NCI-H1930 (cell line): ENCODE measurements at places on chromosomes 13 and 19.

DNA sequence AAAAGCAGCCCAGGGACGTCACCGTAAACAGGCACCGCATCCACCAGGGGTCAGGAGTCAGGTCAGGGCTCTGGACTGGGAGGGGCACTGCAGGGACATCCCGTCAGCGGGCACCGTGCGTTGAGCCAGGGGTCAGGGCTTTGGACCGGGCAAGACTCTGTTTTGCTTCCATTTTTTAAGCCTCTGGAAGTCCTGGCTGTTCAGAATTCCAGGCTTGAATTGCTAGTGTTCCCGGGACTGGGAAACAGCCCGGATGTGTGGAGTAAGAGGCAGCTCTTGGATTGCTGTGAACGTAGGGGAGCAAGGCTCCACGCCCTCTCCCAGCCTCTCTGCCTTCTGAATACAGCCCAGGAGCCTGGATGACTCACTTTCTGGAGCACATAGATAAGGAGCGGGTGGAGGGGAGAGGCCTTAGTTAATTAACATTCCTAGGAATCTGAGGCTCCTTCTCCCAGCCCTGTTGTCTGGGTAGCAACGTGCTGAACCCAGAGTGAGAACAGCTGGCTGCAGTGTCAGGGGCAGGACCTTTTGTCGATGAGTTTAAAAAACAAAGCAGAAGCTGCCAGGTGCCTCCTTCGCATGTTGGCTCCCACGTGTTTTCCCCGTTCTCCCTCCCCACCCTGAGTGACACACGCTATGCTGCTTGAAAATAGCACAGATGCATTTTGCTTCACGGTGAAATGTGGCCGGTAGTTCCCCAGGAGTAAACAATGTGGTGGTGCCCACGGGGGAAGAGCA is 21.9 kb downstream of the ATP11A start:
- no peak for DNase-seq

DNA sequence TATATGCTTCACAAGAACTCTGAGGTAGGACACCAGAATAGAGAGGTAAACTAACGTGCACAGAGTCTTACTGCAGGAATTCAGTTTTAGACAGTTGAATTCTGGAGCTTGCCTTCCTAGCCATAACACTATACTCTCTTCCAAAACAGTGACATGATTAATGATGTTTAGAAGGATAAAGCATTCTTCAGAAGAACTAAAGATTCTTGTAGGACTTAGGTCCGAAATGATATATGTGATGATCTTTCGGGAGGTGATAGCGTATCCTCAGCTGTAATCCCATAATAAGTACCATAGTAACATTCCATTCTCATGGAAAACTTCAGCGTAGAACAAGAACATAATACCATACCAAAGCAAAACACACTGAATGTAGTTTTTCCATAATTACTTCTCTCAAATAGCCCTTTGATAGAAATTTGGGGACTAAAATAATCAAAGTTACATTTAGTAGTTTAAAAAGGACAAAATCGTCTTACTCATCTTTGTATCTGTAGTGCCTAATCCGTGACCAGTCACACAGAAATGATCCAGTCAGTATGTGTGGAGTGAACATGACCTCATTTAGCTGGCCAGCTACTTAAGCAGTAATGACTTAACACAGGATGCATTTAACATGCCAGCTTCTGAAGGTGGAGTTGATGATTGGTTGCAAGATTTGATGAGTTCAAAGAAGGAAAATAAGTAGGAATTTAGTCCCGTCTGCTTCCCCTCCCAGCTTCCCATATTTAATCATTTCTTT is 38.4 kb downstream of the PIBF1 start:
- DNase-seq = no peak

DNA sequence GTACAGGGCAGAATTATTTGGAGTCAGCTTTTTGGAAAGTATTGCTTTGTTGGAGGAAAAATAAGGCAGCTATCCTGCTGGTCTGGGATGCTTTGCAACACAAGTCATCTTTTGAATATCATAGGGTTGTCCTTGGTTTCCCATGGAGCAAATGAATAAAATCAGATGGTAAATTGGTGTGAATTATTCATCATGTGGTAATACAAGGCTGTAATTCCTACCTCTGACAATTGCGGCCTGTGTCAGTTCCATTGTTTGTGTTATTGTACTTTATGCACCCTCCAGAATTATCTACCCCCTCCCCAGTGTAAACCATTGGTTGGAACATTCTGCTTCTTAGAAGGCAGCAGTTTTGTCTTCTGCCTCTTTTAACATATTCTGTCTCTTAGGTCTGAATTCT is 46.2 kb downstream of the RNASEH2B start:
- no peak for DNase-seq

DNA sequence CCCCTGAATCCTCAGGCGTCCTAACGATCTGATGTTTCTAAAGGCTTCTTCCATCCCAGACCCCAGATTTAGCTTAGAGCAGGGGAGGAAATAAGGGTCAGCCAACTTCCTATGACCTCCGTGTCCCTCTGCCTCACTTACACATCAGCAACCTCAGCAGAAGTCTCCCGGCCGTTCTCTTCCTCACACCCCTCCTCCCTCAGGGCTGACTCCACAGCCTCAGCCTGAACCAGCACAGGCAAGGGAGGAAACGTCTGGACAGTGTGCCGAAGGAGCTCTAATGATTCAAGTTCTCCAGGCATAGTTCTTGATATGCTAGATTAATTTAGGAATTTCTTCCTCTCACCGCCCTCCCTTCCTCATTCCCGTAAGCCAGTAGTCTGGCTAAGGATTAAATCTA is 121.4 kb downstream of the NUFIP1 start:
- DNase-seq = no peak

- DNase-seq = no peak
Observed at GRCh38 chr19:33906578-33907335, 110.1 kb downstream of the KCTD15 start.

- no peak for DNase-seq
Observed at GRCh38 chr13:77316430-77316829, 10.5 kb downstream of the MYCBP2 start.

GRCh38 chr13:32107474-32107873 is 75.9 kb downstream of the FRY start:
- no peak for DNase-seq

DNA sequence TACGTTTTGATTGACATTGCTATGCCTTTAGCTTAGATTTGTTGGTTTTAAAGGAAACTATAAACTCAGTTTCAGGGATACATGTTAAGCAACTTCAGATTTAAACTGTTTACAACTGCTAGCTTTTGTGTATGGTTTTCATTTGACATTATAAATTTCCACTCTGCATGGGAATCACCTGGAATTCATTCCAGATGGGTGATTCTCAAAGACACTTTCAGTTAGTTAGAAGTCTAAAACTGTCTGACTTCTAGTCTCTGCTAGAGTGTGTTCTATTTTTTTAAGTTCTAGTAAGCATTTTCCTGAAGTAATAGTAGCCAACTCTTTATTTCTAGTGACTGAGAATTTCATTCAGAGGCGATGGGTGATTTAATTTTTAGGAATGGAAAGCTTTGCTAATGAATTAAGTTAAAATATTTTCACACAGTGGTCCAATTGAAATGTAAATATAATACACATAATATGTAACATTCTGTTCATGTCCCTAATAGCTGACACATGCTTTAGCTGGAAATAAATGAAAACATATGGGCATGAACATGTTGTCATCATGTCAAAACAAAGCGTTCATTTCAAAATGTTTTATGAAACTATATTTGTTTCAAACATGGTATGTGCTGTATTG is 58.3 kb upstream of the CSNK1A1L start:
- no peak for DNase-seq

- no peak for DNase-seq
Observed at GRCh38 chr19:8057545-8058270, 5.1 kb downstream of the CCL25 start.

GRCh38 chr13:22298530-22298929 is 627.7 kb downstream of the FGF9 start:
- no peak for DNase-seq

GRCh38 chr19:52492994-52493470 is 34.4 kb upstream of the ZNF808 start:
- DNase-seq = no peak

- DNase-seq = no peak
Observed at GRCh38 chr19:12085074-12085818, 20.7 kb downstream of the ZNF844 start.

GRCh38 chr19:16070366-16070990 is 5.8 kb upstream of the TPM4 start:
- no peak for DNase-seq

GRCh38 chr13:67642657-67643056 is 412.5 kb upstream of the PCDH9 start:
- no peak for DNase-seq

DNA sequence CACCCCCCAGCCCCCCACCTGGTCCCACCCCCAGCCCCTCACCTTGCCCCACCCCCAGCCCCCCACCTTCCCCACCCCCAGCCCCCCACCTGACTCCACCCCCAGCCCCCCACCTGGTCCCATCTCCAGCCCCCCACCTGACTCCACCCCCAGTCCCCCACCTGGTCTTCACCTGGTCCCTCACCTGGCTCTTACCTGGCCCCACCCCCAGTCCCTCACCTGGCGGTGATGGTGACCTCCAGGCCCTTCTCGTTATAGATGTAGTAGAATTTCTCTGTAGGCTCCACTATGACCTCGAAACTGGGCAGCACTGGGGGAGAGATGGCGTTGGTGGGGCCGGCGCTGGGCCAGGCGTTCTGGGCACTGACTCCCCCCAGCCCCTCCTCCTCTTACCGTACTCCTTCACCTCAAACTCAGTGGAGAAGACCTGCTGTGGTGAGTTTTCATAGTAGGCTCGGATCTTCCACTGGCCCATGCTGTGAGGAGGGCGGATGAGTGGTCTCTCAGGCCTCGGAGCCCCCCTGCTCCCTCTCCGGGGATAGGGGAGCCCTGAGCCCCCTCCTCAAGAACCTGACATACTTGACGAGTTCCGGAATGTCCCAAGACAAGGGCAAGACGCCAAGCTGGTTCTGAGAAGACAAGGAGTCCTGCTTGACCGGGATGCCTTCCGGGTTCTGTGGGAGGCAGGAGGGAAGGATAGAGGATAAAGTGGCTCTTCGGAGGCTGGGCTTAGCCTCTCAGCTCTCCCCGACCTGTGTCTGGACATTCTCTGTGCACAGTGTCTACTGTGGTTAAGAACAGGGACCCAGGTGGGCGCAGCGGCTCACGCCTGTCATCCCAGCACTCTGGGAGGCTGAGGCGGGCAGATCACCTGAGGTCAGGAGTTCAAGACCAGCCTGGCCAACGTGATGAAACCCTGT is 6.4 kb downstream of the C3 start:
- no peak for DNase-seq

- no peak for DNase-seq
Observed at GRCh38 chr13:97072297-97072696, 78.0 kb upstream of the OXGR1 start.

GRCh38 chr13:66482836-66483235 is 747.3 kb downstream of the PCDH9 start:
- DNase-seq = no peak

DNA sequence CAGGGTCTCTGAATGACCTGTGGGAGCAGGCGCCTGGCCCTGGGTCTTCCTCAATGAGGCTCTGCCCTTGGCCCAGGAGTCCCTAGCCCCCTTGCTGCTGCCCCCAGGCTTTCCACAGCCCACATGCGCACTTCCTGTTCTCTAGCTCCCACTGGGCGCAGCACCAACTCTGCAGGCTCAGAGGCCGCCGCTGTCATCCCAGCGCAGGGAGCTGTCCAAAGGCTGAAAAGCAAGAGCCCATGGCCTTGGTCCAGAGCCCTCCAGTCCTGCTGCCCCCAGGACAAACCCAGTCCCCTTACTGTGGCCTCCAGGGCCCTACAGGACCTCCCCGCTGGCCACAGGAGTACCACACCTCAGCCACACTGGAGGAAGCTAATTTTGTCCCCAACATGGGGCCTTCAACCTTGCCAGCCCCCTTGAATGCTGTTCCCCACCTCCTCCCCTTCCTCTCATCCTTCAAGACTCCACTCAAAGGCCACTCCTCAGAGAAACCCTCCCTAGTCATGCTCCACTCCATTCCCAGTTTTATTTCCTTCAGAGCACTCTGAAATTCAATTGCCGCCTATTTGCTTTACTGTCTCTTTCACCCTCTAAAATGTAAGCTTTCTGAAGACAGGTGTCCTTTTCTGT is 8.0 kb upstream of the POU2F2 start:
- no peak for DNase-seq

GRCh38 chr19:51821456-51821855 is 26.5 kb downstream of the FPR3 start:
- DNase-seq = no peak

- no peak for DNase-seq
Observed at GRCh38 chr19:12937093-12937926, 1.1 kb upstream of the CALR start.

- no peak for DNase-seq
Observed at GRCh38 chr19:19661675-19662251, 1.7 kb downstream of the ATP13A1 start.

GRCh38 chr13:66071608-66072007 is 1158.5 kb downstream of the PCDH9 start:
- no peak for DNase-seq

DNA sequence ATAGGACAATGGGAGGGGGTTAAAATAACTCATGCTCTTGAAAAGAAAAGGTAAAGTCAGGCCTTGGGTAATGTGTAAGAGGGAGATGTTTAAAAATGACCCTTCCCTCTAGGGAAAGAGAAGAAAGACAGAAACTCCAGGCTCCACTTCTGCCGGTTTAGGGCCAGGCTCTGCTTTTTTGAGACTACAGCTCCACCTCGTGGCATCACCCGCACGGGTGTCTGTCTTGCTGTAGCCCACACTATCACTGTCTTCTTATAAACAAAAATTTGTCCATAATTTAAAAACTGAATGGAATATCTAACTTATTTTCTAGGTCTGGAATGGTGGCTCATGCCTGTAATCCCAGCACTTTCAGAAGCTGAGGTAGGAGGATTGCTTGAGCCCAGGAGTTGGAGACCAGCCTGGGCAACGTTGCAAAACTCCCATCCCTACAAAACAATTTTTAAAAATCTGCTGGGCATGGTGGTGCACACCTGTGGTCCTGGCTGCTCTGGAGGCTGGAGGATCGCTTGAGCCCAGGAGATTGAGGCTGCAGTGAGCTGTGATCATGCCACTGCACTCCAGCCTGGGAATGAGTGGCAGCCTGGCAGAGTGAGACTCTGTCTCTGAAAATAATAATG is 65.1 kb upstream of the GTF3A start:
- DNase-seq = no peak

- DNase-seq = no peak
Observed at GRCh38 chr19:21626091-21626490, 120.7 kb downstream of the ZNF429 start.

DNA sequence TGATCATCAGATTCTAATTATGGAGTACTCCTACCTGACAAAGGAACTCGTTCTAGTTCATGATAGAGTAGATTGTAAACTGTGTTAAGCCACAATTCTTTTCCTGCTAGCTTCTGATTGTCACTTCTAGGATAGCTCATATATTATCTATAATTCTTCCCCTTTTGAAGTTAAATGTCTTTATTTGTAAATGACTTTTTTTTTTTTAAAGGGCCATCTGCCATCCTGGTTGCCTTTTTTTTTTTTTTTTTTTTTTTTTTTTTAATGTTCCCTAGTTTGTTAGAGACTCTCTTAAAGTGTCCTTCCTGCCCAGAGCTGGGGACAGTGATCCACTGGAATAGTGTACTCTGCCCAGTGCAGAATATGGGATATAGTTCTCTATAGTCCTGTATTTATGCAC is 4.3 kb downstream of the CHAMP1 start:
- no peak for DNase-seq
